GM19239 (cell line): ENCODE measurements at places on chromosomes 16 and 17.

DNA sequence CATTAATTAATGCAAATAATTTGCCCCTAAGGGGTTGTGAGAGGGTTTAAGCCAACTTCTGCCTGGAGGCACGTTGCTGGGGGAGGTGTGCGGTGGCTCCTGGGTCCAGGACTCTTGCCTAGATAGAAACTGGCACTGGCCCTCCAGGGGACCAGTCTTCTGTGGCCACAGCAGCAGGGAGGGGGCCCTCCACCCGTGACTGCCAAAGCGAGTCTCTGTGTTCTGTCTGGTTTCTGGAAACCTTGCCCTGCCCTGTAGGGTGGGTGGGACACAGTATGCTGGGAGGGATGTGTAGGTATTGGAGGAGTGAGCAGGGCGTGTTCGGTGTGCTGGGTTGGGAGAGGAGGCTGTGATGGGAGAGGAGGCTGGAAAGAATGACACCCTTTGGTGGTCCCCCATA is 78.8 kb downstream of the TBC1D16 start:
- no peak for DNase-seq

DNA sequence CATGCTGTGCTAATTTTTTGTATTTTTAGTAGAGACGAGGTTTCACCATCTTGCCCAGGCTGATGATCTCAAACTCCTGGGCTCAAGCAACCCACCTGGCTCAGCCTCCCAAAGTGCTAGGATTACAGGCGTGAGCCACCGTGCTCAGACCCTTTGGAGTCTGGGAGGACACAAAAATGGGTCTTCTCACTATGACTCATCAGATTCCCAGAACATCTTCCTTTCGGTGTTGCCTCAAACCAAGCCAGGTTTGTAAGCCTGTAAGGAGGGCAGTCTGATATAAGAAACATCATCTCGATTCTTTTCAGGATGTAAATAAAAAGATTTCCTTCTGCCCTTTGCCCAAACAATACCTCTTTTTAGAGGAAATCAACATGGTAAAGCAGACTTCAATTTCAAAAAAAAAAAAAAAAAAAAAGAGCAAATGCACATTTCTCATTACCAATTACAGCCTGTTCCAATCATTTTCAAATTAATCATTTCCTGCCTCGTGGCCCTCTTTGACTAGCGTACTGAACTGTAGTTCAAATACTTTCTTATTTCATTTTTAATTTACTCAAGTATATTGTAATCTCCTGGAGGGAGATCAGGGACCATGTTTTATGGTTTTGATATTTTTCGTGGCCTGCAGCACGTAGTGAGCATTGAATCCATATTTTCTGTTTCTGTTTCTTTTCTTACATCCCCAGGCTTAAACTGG is 409.6 kb downstream of the GRIN2A start:
- DNase-seq: no peak

DNA sequence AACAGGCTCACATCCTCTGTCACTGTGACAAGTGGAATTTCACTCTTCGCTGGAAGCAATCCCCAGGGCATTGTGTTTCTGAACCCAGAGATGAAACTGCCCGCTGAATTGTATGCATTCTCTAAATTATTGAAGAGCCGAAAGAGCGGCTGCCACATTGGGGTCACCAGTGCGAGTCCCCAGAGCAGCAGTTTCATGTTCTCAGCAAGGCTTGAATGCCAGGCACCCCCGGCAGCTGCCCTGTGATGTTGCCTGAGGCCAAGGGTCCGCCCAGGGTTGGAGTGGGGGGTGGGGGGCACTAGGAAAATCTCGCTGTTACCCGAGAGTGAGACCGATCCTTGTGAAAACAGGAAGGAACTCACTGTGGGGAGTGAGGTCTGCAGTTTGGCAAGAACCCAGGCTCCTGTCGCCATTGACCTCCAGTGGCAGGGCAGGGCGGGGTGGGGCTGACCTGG is 20.7 kb upstream of the BCAR1 start:
- no peak for DNase-seq

DNA sequence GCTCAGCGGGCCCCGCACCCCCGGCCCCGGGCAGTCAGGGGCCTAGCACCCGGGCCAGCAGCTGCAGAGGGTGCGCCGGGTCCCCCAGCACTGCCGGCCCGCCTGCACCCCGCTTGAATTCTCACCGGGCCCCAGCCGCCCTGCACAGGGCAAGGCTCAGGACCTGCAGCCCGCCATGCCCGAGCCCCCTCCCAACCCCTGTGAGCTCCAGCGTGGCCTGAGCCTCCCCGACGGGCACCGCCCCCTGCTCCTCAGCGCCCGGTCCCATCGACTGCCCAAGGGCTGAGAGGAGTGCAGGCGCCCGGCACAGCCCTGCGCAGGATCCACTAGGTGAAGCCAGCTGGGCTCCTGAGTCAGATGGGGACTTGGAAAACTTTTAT is 1.7 kb upstream of the BRCA1 start:
- DNase-seq: no peak

DNA sequence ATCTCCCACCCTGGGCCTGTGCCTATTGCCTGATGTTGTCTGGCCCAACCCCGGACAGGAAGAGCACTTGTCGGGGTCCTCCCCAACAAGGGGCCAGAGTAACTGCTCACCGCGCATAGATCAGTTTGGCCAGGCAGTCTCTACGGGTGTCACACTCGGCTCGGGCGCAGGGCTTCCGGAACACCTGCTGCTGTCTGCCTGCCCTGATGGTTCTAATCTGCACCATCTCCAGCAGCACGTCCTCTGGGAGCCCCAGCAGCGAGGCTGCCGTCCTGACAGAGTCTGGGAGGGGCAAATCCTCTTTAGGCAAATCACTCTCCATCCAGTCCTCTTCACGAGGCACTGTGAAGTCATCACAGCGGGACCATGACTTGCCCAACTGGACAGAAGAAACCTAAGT is 24.0 kb downstream of the MYO19 start:
- DNase-seq: no peak

GRCh38 chr17:74170924-74171323 is 32.6 kb upstream of the RPL38 start:
- DNase-seq: no peak

DNA sequence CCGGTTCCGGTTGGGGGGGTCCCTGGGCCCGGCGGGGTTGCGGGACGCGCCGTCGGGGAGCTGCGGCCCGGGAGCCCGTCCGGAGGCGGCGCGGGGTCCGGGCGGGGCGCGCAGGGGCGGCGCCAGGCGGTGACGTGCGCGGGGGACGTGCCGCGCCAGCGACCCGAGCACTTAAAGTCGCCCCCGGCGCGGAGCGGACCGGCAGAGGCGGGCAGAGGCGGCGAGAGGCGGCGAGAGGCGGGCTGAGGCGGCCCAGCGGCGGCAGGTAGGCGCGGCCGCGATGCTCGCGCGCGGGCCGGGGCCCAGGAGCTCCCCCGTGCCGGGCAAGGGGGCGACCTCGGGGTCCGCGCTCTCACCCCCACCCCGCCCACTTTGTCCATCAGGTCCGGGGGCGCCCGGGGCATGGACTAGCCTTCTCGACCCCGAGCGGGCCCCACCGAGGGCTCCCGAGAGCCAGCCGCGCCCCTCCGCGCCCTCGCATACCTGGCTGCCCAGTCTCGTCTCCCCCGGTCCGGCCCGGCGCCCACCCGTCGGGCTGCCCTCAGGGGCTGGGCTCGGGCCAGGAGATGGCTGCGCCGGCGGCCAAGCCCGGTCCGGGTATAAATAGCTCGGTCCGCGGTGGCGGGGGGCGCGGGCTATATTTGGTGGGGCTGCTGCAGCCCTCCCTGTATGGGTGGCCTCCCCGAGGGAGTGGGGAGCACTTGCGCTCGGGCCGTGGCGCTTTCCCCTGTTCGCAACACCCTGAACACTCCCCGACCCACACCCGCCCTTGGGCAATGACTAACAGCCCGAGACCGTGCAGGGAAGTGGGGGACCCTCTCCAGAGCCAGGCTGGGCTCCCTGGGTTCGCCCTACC is at the start of gene SLC16A3:
Gene SLC16A3 (plus strand): TSS at position 201 of the 856 bp plus-strand sequence. CDS start 6,967 bp downstream, outside the sequence.
- DNase-seq: peak; percentile 98

DNA sequence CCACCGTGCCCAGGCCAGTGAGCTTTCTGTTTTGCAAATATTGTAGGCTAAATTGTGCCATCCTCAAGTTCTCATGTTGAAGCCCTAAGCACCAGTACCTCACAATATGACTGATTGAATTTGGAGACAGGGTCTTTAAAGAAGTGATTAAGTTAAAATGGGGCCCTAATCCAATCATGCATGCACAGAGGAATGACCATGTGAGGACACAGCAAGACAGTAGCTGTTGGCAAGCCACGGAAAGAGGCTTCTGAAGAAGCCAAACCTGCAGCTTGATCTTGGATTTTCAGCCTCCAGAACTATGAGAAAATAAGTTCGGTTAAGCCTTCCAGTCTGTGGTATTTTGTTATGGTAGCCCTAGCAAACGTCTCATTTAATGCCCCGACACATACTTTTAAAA is 24.9 kb downstream of the TOM1L2 start:
- DNase-seq: no peak

- DNase-seq: no peak
Observed at GRCh38 chr16:49189286-49189685, 92.4 kb downstream of the CBLN1 start.

DNA sequence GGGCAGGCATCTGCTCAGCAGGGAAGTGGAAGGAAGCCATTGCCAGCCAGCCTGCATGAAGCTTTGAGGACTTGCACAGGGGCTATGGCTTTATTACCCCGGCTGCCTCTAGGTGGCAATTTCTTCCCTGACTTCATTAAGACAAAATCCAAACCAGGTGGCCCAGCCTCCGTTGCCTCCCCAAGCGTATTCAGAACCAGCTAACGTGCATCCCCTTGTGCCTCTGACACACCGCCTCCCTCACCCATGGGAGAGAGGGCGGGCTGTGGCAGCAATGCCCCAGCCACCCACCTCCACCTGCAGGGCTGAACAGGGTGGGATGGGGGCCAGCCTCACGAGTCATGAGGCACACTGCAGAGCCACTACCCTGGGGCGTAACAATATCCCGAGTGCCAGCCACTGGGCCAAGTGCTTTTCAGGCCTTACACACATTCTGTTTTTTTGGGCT is 6.8 kb downstream of the KIFC3 start:
- peak; percentile 68 for DNase-seq

DNA sequence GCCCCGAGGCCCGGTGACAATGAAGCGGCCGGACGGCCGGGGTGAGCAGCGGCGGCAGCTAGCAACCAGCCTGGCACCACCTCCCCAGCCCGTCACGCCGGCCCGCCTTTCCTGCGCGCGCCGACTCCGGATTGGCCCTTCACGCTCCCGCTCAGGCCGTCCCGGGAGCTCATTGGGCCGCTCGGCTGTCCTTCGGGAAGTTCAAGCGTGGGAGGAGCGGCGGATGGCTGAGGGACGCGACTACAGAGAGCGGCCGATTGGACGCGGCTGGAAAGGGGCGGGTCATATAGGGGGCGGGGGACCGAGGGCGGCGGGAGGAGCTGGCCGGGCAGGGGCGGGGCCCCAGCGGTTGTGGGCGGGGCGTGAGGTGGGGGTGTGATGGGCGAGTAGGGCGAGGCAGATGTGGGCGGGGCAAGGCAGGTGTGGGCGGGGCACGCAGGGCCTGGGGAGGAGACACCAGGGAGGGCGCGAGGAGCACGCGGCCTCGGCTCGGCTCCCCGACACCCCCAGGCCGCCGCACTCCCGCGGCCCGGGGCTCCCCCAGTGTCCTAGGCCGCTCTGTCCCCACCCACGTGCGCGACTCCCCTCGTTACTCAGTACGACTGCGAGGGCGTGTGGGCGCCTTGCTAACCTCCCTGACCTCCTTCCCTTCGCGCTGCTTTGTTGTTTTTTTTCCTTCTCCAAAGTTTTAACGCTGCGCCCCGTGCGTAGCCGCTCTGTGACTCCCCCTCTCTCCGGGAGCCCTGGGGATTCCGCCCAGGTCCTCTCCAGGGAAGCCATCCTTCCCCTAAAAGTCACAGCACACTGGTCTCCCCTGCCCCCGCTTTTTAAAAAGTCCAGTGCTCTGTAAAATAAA is at the start of gene CEP131:
Gene CEP131 (minus strand): TSS at position 60 of the 856 bp plus-strand sequence. CDS start 2,909 bp downstream, outside the sequence.
- DNase-seq: peak; percentile 99

- no peak for DNase-seq
Observed at GRCh38 chr17:80441598-80442322, 26.8 kb downstream of the ENDOV start.

DNA sequence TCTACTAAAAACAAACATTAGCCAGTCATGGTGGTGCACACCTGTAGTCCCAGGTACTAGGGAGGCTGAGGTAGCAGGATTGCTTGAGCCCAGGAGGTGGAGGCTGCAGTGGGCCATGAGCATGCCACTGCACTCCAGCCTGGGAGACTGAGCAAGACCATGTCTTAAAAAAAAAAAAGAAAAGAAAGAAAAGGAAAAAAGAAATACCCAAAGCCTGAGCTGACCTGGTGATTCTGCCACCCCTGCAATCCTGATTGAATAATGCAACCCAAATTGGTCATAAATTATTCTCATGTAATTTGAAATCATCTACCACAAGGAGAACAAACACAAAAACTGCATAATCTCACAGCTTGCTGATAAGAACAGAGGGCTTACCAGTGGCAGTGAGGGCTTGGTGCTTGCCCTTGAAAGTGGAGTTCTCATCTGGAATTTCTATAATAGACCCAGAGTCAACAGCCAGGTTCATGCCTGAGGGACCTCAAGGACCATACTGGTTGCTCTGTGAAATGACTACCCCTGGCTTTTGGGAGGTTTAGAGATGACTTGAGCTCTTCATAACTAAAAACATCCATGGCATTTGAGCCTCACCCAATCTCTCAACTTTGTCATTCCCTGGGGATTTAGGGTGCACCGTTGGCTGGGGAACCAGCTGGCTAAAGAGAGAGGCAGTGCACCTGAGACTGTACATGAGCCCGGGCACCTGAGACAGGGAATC is 35.4 kb upstream of the TMC5 start:
- no peak for DNase-seq

DNA sequence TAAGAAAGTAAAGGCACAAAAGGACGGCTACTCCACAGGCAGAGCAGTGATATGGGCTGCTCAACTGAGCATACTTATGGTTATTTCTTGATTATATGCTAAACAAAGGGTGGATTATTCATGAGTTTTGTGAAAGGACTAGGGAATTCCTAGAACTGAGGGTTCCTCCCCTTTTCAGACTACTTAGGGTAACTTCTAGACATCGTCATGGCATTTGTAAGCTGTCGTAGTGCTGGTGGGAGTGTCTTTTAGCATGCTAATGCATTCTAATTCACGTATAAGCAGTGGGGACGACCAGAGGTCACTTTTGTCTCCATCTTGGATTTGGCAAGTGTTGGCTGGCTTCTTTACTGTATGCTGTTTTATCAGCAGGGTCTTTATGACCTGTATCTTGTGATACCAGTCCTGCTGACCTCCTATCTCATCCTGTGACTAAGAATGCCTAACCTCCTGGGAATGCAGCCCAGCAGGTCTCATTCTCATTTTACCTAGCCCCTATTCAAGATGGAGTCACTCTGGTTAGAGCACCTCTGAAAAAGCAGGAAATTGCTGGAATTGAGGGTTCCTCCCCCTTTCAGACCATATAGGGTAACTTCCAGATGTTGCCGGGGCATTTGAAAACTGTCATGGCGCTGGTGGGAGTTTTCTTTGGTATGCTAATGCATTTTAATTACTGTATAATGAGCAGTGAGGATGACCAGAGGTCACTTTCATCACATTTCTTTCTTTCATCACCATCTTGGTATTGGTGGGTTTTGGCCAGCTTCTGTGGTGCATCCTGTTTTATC is 388.5 kb downstream of the XYLT1 start:
- DNase-seq: no peak

GRCh38 chr17:37388266-37388665 is 12.5 kb downstream of the C17orf78 start:
- no peak for DNase-seq

GRCh38 chr17:19867329-19868078 is at the start of gene ULK2:
TSS of gene ULK2 (minus strand) at chr17:19867936. CDS start at chr17:19867417, 519 bp downstream.
- peak; percentile 60 for DNase-seq
